ENCODE measurements at places on chromosomes 6 and 20. TPM values are rescaled to one million over a fixed set of nuclear protein-coding genes. Genes with fewer than 3 reads are reported as not detected.
A peak's percentile ranks its signal among the peaks of the same experiment; 100 is the strongest.

The CFB gene
- total RNA-seq: 2.2 TPM

The CRIP3 gene
- not detected for total RNA-seq

The MAPK13 gene
- 0.37 TPM for total RNA-seq

The NKX2-2 gene
- 3.1 TPM for total RNA-seq

The LAMA4 gene
- total RNA-seq: 13.0 TPM

GRCh38 chr6:82690283-82690682, 326.7 kb downstream of the TPBG start:
- DNase-seq: no peak

- DNase-seq: no peak
These were observed 11.8 kb downstream of the UTRN start for GRCh38 chr6:144296973-144297372.

- no peak for DNase-seq
These were observed 97.4 kb upstream of the ARMC2 start for GRCh38 chr6:108750801-108751200.

- no peak for DNase-seq
These were observed 1.1 kb upstream of the DCBLD1 start for GRCh38 chr6:117481278-117481925.

GRCh38 chr6:149094934-149095351, 222.6 kb upstream of the TAB2 start:
- peak; percentile 3 for DNase-seq

GRCh38 chr6:53925891-53926290, 131.1 kb downstream of the LRRC1 start:
- DNase-seq: no peak

GRCh38 chr6:91281901-91282300, 695.0 kb upstream of the MAP3K7 start:
- DNase-seq: no peak

DNA sequence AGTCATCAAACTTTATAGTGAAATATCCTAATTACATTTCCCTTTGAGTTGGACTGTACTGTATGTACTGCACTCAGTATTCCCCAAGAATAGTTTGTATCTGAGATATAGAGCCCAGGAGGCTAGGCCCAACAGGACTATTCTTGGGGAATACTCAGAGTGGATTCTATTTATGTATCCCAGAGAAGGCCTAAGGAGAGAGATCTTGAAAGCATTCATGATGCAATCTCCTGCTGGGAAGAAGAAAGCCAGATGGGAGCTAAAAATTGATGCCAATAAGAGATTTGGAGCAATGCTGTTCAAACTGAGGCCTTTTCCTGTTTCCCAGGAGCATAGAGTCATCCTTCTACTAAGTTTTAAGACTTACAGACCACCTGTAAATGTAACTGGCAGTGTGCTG, 452.1 kb upstream of the PLCB4 start:
- no peak for DNase-seq

All from MG63 (cell line).